Activated naive CD4-positive, alpha-beta T cell treated with anti-CD3 and anti-CD28 coated beads, Interleukin-2, amount 50 U/mL, for 16 hours (primary cell): ENCODE measurements at places on chromosomes 2 and 18.

- DNase-seq: no peak
Measured at GRCh38 chr2:238331916-238332315, 11.6 kb downstream of the TRAF3IP1 start.

DNA sequence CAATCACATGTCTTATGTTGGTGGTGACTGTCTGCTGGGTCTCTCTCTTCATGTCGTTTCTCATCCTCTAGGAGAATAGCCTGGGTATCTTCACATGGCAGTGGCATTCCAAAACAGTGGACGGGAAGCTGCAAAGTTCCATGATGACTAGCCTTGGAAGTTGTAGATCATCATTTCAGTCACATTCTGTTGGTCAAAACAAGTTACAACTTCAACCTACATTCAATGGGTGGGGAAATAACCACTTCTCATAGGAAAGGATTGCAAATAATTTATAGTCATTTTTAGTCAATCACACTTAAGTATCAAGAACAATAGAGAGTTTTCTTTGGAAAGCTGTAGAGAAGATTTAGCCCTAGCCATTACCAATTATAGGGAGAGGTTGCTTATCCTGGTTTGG is 395.0 kb upstream of the CDH2 start:
- DNase-seq: no peak

GRCh38 chr2:235446082-235446481 is 47.8 kb upstream of the AGAP1 start:
- no peak for DNase-seq

DNA sequence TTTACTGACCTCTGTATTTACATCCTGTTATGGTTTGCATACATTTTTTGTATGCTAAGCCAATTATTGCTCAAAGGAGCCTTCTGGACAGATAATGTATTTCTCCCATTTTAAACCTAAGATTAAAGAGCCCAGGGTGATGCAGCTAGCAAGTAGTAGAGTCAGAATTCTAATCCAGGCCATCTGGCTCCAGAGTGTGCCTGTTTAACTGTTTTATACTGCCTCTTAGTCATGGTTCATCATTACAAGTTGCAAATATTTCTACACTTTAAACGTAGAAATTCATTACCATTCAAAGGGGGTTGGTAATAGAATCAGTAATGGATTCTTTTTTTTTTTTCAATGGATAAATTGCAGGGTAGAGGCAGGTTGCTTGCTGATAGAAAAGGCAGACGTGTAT is 52.4 kb downstream of the EPC2 start:
- no peak for DNase-seq

GRCh38 chr2:192546565-192546964 is 351.8 kb upstream of the TMEFF2 start:
- no peak for DNase-seq

GRCh38 chr2:144249035-144249637 is 270.8 kb downstream of the ZEB2 start:
- no peak for DNase-seq

DNA sequence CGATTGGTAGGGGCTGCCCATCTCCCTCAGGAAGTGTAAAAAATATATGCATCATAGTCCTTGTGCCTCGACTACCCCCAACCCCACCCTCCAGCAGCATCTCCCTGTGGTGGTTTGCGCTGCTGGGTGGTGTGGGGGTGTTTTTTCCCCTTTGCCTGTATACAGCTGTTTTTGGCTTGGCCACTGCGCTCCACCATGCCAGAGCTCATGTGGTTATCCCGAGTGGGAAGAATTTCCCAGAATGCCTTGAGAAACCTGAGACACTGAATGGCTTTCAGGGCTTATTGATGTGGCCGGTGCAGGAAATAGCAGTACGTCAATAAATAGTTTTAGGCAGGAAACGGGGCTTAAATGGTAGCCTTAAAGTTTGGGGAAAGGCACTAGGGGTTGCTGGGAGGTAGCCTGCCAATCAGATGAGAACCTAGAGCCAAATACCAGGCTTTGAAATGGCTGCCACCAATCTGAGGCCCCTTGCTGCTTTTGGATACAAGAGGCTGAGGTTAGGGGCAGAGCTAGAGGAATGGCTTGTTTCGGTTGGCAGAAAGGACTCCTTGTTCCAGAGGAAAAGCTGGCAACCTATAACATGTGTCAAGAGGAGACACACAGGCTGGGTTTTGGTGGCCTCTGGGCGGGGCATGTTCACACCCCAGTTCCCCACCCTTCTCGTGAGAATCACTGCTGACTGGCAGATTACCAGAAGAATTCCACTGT is 144.1 kb downstream of the SMAD7 start:
- peak; percentile 4 for DNase-seq

GRCh38 chr18:36297417-36298125 is at the start of gene FHOD3:
Gene FHOD3 (plus strand): TSS chr18:36297713. CDS start chr18:36297836, 123 bp downstream.
- no peak for DNase-seq

GRCh38 chr2:167140767-167141166 is 252.5 kb downstream of the XIRP2 start:
- DNase-seq: no peak

- DNase-seq: no peak
Measured at GRCh38 chr18:8848541-8848940, 143.2 kb downstream of the MTCL1 start.

- DNase-seq: no peak
Measured at GRCh38 chr2:233248999-233249398, 2.5 kb upstream of the ATG16L1 start.

GRCh38 chr18:59839246-59839645 is 60.5 kb upstream of the PMAIP1 start:
- DNase-seq: no peak

DNA sequence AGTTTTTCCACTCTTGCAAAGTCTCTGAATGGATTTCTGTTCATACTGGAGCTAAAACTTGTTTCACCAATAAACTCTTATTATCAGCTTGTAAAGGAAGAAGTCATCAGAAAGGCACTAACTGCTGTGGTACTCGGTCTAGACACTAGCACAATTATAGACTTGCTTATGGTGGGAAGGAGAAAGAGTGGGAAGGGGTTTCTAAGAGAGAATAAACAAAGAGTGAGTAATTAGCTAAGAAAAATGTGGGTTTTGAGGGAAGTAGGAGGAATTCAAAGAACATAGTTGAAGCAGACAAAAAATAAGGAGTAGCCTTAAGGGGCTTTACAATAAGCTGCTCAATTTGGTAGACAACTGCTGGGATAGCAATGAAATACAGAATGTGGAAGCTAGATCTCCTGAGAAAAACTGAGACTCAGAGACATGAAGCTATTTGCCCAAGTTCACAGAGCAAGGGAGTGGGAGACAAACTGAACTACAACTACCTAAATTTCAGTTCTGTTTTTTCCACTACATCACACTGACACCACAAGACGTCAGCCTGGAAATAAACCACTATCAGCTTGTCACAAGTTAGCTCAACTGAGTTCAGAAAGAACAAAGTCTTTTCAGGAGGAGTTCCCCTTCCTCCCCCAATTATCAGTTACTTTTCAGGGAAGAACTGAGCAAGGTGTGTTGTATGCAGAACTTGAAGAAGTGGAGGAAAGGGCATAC is 59.7 kb downstream of the MAP4K3 start:
- DNase-seq: no peak

DNA sequence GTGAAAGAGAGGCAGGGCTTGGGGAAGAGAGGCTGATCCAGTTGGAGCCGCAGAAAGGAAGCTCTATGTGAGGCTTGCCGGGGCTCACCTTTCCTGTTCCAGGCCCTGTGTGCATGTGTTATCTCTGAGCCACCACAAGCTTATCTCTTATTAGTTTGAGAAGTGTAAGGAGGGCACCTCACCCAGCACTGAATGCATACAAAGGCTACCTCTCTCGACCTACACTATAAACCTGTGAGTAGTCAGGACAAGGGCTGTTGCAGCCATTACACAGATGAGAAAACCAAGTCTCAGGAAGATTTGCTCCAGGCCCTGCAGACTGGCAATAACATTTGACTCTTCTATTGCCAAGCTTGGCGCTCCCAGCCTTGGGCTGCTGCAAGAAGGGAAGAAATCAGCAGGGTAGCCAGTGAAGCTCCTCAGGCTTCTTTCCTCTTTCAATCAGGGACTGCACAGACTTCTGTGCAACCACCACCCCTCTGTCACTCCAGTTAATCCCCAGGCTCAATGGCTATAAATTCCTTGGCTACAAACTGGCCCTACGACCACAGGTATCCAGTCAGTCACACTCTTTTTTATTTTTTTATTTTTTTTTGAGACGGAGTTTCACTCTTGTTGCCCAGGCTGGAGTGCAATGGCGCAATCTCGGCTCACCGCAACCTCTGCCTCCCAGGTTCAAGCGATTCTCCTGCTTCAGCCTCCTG is 73.8 kb downstream of the CLHC1 start:
- DNase-seq: no peak
